Activated T-helper 1 cell treated with anti-CD3 and anti-CD28 coated beads, Interleukin-12 subunit alpha, Interleukin-12 subunit beta, Interleukin-2, Interleukin-4 antibody, amounts not matched to agents 30 ng/mL and 10 ng/mL and 1 ng/mL, durations not matched to agents 14 hours and 24 hours and 36 hours (primary cell): ENCODE measurements at places on chromosomes 5 and 9.

- DNase-seq: peak; percentile 71
These were observed 28.2 kb downstream of the PTPA start for GRCh38 chr9:129139233-129139992.

- no peak for DNase-seq
These were observed 73.6 kb downstream of the USP20 start for GRCh38 chr9:129908906-129909305.

DNA sequence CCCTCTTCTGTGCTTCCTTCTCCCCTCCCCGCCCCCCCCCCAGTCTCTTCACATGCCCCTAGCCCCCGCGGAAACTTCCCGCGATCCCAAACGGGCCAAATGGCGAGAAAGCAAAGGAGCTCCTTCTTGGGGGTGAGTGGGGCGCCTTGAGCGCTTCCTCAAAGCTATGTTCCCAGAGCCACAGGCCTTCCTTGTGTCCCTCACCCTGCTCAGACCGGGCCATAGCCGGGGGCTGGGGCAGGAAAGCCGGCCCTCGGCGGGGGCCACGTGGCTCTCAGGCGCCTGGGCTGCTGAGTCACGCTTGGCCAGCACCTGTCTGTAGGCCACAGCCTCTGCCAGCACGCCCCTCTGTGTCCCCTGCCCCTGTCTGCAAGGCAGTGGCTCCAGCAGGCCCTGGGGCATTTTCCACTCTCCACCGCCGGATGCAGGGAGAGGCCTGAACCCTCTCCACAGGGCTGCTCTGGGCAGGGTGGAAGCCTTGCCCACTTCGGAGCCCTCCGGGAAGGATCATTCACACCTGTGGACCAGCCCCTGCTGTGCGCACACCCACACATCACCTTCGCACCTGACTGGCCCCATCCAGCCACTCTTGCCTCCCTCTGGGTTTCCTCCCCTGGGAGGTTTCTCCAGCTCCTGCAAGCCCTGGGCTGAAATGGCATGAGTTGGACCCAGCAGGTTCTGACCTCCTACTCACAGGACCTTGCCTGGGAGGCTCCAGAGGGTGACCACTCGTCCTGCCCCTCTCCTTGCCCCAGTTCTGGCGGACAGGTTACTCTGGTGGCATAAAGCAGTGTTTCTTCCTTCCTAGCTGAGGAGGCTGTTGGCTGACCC lies 1.2 kb upstream of the SQSTM1 start:
- DNase-seq: peak; percentile 34

- no peak for DNase-seq
These were observed 66.6 kb downstream of the SERINC5 start for GRCh38 chr5:80189201-80189600.

DNA sequence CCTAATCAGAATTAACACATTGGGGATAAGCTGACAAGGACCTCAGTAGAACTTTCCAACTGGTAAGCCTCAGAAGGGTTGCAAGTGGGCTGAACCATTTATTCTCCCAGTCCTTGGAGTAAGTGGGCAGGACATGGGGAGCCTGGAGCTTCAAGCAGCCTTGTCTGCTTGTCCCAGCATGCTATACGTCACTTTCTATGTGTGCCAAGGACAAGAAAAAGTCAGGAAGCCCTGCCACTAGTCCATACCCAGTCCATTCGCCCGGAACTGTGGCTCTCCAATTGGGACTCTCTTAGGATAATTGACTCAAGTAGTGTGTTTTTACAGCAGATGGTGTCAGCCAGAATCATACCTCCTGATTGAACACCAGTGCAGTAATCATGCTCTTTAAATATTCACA lies 62.6 kb upstream of the FRRS1L start:
- no peak for DNase-seq

GRCh38 chr5:106730912-106731311 lies 939.8 kb downstream of the EFNA5 start:
- no peak for DNase-seq

DNA sequence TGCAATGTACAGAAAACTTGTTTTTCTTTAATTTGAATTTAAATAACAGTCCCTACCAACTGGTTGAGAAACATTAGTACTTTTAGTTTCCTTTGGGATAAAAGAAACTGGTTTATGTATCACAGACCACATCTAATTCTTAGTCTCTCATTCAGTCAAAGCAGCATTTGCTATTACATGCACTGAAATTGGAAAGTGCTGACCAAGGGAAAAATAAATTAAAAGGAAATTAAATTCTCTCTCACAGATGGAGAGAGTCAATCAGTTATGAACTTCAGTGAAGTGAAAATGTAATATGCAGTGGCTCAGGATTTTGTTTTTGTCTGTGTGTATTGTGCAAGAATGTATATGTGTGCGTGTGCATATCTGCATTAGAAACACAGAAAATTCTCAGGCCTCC lies 121.7 kb downstream of the TUSC1 start:
- no peak for DNase-seq

GRCh38 chr9:109383356-109383755 lies 62.5 kb upstream of the EPB41L4B start:
- no peak for DNase-seq

DNA sequence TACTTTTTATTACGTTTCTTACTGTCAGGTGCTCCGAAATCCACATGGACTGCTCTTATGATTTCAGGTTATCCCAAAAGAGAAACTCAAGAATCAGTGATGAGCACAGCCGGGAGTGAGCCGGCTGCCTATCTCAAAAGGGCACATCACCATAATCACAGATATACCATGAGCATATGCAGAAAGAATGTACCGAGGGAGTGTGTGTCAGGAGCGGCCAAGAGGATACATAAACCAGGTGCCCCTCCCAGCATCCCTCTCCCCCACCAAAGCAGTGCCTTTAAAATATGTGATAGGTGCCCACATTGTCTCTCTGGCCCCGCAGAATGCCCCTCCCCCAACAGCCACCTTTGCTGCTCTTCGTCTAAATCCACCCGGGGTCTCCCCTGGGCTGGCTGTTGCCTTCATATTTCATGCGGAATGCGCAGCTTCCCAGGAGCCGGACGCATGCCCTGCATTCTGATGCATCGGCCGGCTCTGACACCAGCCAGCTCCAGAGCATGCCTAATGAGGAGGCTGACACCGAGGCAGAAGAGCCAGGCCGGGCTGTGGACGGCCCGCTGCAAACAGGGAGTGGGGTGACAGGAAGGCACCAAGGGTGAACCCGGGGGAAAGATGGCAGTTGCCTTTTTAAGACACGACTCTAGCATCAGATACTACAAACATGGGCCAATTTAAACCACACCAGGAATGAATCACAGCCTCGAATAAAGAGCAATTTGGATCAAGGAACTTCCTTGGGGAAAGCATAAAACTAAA lies 652.3 kb downstream of the BNC2 start:
- DNase-seq: no peak
